ENCODE measurements at places on chromosomes 5 and 9.
A peak's percentile ranks its signal among the peaks of the same experiment; 100 is the strongest.

DNA sequence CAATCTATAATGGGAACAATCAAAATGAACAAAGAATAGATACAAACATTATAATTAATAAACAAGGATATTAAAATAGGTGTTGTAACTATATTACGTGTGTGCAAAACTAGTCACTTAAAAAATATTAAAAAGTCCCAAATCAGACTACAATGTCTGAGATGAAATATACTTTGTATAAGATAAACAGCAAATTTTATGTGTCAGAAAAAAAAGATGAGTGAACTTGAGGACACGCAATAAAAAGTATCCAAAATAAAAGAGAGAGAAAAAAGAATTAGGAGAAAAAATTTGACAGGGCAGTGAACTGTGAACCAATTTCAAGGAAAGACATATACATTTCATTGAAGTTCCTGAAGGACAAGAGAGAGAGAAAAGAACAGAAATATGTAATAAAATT lies 37.0 kb downstream of the AGTPBP1 start:
- no peak for DNase-seq

GRCh38 chr9:85079349-85079748 lies 409.8 kb downstream of the NTRK2 start:
- no peak for DNase-seq

DNA sequence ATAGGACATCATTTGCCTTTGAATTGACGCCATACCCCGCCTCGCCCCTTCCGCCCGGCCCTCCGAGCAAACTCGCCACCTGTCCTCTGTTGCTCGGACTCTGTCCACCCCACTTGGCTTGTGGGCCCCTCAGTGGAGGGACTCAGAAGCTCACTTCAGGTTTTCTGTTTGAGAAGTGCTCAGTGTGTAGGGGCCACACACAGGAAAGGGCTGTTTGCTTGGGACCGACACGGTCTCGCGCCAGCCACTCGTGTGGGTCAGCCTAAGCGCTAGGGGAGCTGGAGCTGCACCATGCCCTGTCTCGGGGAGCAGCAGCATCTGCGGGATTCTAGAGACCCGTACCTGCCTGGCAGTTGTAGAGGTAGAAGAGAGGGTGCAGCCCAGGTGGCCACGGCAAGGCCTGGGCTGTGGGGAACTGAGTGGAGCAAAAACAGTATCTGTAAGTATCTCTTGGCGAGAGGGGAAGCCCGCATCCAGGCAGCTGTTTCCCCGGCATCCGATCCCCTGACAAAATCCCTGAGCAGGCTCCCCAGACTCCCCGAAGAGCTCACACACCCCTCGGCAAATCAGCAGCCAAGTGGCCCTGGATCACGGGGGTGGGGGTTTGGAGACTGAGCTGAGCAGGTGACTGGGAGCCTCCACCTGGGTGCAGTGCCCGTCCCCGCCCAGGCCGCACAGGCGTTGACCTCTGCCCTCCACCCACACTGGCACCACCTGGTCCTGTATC lies 52.2 kb downstream of the COL5A1 start:
- no peak for DNase-seq

GRCh38 chr5:57402348-57402747 lies 80.3 kb downstream of the ACTBL2 start:
- no peak for DNase-seq

DNA sequence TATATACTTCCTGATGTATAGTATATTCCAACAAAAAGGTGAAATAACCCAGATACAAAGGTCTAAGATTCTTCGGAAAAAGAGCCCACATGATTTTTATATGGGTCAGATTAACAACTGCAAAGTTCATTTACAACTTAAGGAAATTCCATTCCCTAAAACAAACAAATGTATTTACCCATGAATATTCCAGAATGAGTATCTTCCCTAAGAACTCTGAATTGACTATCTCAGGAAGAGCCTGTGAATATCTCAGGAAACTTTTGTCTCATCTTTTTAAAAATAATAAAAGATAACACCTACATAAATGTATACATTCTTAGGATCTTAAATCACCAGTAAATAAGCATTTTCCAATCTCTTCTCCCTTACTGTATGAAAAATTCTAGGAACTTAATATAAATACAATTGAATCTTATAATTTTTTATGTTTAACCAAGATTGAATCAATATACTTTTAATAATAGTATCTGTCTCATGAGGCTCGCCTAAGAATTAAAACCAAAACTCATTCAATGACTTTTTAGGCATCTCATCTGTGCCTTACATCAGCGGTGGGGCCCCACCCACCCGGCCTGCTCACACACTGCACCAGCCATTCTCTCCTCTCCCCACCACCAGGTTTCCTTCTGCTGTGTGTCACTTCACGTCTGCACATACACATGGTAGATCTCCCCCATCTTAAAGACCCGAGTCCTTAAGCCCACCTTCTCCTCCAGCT lies 78.1 kb downstream of the RAPGEF1 start:
- peak; percentile 65 for DNase-seq

DNA sequence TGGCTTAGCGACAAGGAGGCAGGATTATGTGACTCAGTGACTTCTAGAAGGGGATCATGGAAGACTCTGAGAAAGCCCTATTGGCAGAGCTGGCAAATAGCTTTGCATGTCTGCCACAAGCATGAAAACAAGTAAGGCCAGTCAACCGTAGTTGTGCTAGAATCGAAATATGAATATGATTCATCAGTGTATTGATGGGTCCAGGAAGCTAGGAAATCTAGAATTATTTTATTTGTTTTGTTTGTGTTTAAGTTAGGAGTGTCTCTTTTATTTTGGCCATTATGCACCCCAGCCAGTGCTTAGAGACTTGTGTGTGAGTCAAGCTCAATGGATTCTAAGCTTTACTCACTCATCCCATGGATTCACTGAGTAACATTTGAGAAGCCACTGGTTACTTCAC lies 3.8 kb upstream of the ITGA2 start:
- DNase-seq = no peak

- peak; percentile 32 for DNase-seq
These were observed 58.2 kb upstream of the GGTA1 start for GRCh38 chr9:121557581-121558447.

DNA sequence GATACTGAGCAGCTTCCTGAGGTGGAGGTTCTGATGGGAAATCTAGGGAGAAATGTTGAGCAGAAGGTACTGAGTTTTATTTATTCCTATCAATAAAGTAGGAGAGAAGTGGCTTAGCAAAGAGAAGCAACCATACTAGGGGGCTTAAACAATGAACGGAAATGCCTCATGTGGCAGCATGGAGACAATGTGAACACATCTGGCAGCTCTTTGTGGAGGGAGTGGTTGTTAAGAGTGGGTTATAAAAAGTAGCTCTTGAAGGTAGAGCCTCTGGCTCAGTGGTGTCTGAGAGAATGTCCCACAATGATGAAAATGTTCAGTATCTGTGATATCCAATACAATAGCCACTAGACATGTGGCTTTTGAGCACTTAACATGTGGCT lies 52.7 kb upstream of the EQTN start:
- no peak for DNase-seq

DNA sequence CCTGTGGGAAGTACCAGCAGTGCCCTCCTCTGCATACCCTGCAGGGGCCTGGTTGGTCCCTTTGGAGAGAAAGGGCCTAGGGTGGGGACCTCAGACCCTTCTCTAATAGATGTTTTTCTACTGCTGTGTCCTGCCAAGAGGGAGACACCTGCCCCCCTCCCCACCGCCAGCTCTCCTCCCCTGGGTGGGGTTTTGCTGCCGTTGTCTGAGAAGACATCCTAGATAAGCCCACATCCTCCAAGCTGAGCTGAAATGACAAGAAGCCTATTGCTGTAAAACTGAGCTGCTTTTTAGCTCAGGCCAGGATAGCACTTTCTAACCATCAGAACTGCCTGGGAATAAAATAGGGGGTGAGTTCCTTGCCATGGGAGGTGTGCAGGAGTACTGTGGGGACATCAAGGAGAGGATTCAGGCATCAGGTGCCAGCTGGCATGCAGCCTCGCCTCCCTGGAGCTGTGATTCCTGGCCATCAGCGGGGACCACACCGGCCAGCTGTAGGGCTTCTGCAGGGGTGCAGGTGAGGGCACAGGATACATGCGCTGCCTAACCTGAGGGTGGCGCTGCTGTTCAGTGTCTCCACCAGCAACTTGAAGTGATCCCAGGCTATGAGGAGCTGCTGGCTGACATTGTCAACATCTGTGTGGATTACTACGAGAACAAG lies 37.9 kb downstream of the CYFIP2 start:
- no peak for DNase-seq

GRCh38 chr5:15768936-15769335 lies 269.0 kb downstream of the FBXL7 start:
- no peak for DNase-seq

DNA sequence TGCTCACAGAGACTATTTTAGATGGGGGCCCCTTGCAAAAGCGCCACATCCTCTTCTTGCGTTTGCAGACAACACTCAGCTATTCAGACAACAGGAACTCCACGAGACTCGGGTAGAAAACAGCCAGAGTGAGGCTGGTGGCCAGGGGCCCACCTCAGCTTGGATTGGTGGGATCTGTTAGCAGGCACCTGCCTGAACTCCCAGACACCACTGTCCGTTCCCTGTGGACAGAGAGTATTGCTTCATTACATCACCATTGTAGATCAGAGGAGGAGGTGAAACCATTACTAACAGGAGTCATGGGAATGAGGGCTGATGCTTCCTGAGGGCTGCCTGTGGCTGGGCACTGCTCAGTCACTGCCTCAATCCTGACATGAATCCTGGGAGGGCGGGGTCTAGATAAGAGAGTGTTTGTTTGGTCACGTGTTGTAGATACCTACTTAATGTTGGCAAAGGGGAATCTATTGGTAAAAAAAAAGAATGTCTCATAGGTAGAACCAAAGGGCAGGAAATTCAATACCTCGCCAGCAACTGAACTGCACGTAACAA lies 4.4 kb upstream of the RAPGEF1 start:
- no peak for DNase-seq

DNA sequence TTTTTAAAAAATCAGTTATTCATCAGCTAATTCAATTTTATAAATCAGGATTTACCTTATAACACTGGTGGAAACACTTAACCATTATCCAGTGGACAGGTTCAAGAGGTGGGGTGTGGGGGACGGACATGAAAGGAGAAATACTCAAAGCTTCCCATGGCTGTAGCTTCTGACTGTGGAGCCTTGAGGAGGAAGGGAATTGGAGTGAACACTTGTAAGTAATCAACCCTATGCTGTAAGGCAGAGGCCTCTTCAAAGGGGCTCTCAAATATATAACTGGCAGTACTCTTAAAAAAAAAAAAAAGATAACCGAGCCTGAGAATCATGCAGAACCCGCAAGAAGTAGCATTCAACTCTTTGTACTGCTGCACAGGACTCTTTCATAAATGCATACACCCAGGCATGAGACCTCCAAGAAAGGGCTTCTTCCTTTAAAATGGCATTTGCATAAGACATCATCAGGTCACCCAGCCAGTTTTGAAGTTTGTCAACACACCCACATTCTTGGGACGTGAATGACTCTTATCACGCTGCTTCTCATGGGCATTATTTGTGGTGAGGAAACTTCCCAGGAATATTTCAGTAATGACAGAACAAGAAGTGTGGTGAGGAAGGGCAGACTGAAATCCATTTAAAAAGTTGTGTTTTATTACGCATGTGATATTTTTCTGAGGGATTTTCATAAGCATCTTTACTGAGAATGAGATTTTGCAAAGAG lies 8.1 kb downstream of the OSMR start:
- no peak for DNase-seq

DNA sequence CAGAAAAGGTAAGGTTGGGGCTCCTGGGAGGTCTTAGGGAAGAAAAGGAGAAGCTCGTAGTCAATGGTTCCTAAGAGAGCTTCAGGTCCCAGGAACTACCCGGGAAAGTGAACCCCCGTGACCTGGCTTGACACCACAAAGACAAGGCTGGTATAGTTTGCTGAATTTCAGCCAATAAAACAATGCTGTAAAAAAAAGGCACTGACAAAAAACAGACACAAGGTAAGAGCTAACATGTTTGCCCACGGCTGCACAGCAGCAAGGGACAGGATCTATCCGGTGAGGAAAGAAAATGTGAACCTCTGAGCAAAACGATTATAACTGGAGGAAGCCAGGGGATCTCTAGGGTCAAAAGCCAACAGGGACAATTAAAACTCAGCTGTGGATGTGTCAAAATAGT lies 17.1 kb downstream of the SLIT3 start:
- no peak for DNase-seq

- no peak for DNase-seq
These were observed 47.6 kb downstream of the KLHL3 start for GRCh38 chr5:137688210-137688840.

DNA sequence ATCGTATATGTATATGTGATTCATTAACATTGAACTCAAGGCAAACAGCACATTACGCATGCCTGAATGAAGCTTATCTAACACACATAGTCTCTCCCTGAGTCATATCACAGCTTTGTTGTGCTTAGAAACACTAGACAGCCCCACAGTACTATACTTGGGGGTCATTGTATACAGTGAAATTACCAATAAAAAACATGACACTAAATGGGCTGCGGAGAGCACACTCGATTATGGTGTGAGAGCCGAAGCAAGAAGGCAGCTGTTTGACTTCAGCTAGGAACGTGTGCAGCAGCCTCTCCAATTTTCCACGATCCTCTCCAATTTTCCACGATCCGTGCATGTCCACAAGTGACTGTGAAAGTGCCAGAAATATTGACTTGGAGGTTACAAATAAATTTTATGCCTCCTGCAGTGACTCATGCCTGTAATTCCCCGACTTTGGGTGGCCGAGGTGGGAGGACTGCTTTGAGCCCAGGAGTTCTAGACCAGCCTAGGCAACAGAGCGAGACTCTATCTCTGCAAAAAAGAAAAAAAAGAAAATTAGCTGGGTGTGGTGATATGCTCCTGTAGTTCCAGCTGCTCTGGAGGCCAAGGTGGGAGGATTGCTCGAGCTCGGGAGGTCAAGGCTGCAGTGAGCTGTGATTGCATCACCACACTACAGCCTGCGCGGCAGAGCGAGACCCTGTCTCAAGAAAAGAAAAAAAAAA lies 102.4 kb downstream of the DAPK1 start:
- DNase-seq = no peak

GRCh38 chr9:136857581-136858412 lies 5.7 kb downstream of the MAMDC4 start:
- no peak for DNase-seq

- peak; percentile 43 for DNase-seq
These were observed 23.6 kb upstream of the TNFSF8 start for GRCh38 chr9:114953959-114954358.

- no peak for DNase-seq
These were observed 79.6 kb downstream of the CSNK1A1 start for GRCh38 chr5:149471406-149472183.

GRCh38 chr9:99171225-99172123 lies 50.3 kb downstream of the ALG2 start:
- no peak for DNase-seq

DNA sequence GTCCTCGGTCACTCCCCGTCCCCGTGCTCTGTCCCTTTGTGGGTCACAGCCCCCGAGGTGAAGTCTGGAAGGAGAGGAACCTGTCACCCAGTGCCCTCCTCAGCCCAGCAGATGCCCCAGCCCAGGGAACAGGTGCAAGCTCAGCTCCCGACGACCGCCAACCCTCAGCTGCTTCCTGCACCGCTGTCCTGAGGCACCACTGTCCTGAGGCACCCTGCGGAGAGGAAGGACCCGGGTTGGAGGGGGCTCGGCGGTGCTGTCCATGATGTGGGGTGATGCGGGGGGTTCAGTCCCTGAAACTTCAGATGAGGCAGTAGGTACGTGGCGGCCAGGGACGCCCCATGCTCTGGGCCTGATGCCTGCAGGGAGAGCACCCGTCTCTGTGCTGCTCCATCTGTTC lies 81.4 kb downstream of the COL5A1 start:
- no peak for DNase-seq

All from activated CD4-positive, alpha-beta T cell treated with anti-CD3 and anti-CD28 coated beads, Interleukin-2, amount 50 U/mL, for 16 hours (primary cell).